SW 1271 (cell line): ENCODE measurements at places on chromosomes 6 and 20.

GRCh38 chr6:24606200-24606930, 39.6 kb downstream of the KIAA0319 start:
- no peak for DNase-seq

DNA sequence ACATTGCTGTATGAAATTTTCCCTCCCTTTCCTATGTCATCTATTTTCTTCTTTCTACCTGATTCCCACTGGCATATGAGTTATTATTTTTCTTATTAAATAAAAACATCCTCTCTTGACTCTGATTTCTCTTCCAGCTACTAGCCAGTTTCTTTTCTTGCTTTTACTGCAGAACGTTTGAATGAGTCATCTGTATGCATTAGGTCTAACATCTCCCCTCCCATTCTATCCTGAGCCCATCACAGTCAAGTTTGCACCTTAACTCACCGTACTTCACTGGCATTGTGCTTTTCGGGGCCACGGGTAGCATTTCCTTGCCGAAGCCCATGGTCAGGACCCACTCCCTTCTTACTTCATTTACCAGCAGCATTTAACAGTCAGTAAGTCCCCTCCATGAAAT, 65.7 kb downstream of the CARMIL1 start:
- DNase-seq = no peak

- DNase-seq = no peak
Observed at GRCh38 chr20:21394551-21394950, 2.8 kb downstream of the NKX2-4 start.

GRCh38 chr20:37640600-37641561, 52.9 kb upstream of the CTNNBL1 start:
- DNase-seq = no peak

GRCh38 chr20:53635221-53635620, 41.6 kb upstream of the ZNF217 start:
- no peak for DNase-seq
